ENCODE measurements at places on chromosomes 7 and 10.

DNA sequence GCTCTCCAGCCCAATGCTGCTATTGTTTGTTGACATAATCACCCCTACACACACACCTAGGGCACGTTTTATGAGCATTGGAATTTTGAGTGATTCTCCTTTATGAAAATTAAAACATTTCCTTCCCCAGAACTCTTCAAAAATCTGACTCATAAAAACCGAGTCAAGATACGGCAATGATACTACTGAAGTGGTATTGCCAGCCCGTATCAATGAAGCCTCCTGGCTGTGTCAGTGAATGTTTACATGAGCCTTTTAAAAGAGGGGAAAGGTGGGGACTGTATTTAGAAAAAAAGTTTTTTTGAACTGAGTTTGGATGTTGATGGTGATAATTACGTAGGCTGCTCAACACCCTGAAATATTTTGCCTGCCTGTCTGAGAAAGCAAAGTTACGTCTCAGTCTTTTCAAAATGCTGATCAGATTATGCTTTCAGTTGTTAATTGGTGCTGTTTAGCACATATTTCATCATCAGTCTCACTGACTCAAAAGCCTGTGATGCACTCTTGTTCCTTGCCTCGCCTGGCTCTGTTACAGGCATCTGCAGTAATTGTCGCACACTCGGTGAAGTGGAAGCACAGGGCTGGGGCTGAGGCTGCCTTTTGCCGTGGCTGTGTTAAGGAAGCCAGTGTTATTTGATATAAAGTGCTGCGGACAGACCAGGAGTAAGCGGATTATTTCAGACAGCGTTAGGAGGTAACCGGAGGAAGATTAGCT is 157.4 kb upstream of the TCF7L2 start:
- DNase-seq = no peak

GRCh38 chr7:26617066-26617465 is 247.3 kb downstream of the SKAP2 start:
- no peak for DNase-seq

DNA sequence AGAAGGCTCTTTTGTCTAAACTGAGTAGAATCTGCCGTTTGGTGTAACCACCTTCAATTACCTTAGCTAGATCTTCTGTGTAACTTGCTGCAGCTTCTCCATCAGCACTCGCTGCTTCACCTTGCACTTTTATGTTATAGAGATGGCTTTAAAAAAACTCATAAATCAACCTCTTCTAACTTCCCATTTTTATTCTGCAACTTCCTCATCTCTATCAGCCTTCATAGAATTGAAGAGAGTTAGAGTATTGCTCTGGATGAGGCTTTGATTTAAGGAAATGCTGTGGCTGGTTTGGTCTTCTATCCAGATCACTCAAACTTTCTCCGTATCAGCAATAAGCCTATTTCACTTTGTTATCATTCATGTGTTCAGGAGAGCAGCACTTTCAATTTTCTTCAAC is 1131.9 kb upstream of the CELF2 start:
- no peak for DNase-seq

GRCh38 chr10:52525761-52526160 is 211.7 kb downstream of the DKK1 start:
- DNase-seq = no peak

- DNase-seq = no peak
Measured at GRCh38 chr7:115559877-115560276, 470.7 kb downstream of the TFEC start.

- DNase-seq = no peak
Measured at GRCh38 chr10:128096486-128097199, 29.6 kb downstream of the MKI67 start.

GRCh38 chr10:78754269-78755062 is 314.3 kb upstream of the ZMIZ1 start:
- no peak for DNase-seq

GRCh38 chr7:11706666-11707605 is 125.1 kb downstream of the THSD7A start:
- no peak for DNase-seq

- no peak for DNase-seq
Measured at GRCh38 chr10:107529350-107529749, 364.8 kb upstream of the SORCS1 start.

DNA sequence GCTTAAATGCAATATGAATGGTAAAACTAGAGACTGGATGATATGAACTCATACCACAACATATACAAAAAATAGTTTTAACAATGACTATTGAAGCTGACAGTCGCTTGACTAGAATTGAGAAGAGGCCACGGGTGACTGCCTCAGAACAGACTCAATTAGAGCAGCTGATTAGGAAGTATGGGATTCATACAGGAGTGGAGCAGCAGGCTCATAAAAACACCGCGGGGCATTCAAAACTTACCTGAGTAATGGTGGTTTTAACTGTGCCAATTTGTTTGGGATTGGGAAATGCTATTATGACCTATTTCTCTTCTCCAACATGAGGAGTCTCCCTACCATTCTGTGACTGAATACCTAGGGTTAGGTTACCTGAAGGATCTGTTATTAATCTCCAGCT is 2.1 kb downstream of the CADPS2 start:
- no peak for DNase-seq

- DNase-seq = no peak
Measured at GRCh38 chr7:66771795-66772194, 31.3 kb downstream of the RABGEF1 start.

DNA sequence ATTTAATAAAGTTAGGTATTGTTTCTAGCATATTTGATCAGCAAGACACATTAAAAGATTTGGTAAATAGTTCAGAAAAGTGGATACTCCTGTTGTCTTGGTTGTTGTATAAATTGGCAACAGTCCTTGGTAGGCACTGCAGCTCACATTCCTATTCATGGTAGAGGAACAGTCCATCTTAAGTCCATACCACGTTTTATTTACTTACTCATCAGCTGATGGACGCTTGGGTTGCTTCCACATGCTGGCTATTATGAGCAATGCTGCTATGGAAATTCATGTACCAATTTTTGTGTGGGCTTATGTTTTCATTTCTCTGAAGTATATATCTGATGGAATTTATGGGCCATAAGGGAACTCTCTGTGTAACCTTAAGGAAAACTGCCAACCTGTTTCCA is 43.3 kb downstream of the C10orf120 start:
- DNase-seq = no peak

DNA sequence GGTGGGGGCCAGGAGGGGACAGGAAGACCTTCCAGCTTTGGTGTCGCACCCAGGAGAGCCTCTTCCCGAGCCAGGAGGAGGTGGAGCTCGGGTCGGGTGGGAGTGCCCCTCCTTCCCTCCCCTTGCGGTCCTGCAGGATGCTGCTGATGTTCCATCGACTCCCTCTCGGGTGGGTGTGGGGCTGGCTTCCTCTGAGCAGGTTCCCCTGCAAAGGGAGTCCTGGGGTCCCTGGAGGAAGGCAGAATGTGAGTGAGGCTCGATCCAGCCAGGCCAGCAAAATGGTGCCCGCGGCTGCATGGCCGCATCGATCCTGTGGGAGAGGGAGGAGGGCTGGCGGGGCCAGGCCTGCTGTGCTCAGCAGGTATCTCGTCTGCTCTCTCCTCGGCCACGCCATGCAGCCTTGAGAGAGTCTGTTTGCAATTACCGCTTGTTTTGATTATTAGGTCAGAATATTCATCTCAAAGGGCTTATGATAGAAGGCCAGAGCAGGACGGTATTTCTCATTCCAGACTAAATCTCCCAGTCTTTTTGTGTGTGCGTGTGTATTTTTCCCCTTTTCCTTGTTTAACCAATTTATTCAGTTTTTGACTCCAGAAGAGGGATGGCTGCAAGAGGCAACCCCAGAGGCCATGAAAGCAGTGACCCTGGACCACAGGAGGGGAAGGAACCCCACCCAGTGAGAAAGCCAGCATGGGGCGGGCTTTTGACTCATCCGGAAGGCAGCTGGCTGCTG is 137.3 kb upstream of the ZMIZ1 start:
- no peak for DNase-seq

DNA sequence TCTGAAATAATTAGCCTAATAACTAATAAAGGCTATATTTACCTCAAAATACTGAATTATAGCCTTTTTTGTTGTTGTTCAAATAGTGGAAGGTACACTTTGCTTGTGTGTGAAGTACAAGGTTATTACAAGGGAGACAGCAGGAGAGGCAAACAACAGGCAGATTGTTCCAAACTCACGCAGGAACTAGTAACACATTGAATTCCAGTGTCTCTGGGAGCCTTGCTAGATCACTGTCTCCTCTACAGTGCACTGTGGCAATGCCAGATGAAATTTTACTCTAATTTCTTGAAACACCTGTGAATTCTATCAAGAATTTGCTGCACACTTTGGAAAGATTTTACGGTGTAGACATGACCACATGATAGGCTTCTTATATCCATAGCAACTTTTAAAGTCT is 112.6 kb downstream of the MDFIC start:
- no peak for DNase-seq

DNA sequence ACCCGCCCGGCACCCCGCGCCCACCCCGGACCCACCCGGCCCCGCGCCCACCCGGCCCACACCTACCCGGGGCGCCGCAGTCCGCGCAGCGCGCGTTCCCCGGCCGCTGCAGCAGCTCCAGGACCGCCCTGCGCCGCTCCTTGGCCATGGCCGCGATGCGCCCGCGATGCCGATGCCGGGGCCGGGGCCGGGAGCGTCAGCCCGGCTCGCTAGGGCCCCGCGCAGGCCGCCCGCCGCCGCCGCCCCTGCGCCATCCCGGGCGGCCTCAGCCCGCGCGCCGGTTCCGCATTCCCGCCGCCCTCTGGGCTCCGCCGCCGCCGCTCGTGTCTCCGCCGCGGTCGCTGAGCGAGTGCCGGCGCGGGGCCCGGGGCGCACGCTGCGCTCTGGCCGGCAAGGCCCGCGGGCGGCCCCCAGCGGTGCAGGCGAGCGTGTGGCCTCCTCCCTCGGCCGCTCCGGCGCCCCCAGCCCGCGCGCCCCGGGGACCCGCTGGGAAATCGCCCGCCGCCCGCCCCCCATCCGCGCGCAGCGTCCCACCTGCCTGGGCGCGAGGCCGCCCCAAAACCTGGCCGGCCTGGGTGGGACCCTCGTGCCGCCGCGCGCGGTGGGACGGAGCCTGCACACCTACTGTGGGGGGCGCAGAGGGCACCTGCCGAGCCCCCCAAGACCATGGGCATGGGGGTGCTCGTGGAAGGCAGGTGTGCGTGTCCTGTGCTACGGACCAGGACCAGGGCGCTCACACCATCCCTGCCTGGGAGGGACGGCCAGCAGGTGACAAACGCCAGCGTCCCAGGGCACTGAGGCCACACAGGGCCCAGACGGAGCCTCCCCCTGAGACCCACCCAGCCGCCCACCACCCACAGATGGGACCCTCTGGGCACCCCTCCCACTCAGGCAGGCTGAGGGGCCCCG is at the start of gene ADAP1:
ADAP1 (minus strand) TSS at position 351 of the 909 bp plus-strand sequence; CDS start at position 148, 203 bp downstream.
- DNase-seq = peak; percentile 26

DNA sequence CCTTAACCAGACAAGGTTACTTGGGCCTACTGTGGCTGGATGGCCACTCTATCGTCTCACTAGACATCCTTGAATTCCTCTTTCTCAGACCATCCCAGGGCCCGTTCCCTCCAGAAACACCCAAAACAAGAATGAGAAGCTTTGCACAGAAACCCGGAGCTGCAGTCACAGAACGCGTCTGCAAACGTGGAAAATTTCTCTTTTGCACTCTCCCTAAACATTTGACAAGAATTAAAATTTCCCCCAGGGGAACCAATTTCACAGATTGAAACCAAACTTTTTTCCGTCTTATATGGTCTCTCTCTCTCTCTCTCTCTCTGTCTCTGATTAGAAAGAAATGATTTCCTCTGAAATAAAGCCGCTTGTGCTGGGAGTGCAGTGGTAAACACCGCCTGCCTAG is 120.7 kb downstream of the MKX start:
- DNase-seq = no peak

DNA sequence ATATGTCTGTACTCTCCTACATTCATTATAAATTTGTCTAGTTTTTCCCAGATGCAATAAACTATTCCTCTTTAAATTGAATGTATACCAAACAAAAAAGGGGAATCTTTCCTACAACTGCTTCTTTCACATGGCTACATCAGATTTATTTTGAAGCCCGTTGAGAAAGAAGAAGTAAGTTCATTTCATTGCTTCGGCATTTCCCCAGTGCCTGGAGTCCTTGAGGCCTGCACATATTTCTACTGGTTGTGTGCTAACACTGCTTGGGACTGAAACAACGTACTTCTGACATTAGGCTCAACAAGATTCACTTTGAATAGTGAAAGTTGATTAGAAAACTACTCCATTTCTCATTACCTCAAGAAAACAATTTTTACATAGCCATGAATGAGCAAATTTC is 201.7 kb downstream of the PHF14 start:
- DNase-seq = no peak

DNA sequence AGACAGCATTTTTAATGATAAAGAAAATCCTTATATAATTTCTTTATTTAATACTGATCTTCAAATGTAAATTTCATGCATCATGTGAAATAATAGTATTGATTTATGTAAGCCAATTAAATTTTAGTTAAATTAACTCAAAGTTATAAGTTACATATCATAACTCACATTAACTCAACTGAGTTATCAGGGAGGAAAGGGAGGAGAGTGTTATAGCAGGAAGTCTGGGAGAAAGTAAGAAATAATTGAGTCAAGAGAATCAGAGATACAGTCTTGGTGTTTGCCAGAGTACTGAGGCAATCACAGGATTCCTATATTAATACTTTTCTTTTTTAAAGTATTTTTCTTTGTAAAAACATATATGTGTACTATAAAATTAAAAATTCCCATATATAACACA is 4.0 kb downstream of the BICC1 start:
- DNase-seq = no peak

GRCh38 chr10:48523212-48523819 is 81.6 kb downstream of the ARHGAP22 start:
- no peak for DNase-seq

DNA sequence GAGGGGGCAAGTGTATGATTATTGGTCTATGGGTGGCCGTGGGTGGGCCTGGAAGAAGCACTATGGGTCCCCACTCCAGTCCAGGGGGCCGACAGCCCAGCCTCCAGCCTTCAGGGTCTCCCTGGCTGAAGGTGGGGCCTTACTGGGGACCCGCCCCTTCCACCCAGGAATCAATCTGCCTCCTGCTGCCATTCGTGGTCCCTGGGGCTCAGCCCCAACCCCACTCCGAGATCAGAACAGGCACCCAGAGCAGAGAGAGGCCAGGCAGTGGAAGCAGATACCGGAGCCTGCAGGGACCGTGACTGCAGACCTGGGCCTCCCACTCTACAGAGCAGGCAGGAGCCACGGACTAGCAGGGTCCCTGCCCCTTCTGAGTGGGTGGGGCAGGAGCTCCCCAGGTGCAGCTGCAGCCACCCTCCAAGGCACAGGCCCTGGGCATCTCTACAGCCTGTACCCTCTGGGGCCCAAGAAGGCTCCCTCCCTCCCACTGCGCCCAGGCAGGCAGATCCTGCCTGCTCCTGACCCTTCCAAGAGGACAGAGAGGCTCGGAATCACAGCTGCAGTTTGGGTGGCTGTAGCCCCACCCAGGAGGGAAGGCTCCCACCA is 13.6 kb upstream of the FOXL3 start:
- no peak for DNase-seq

GRCh38 chr7:70557338-70557737 is 574.6 kb upstream of the GALNT17 start:
- DNase-seq = no peak

- no peak for DNase-seq
Measured at GRCh38 chr10:65482848-65483247, 1443.0 kb upstream of the LRRTM3 start.
